Stimulated activated CD8-positive, alpha-beta memory T cell treated with anti-CD3 and anti-CD28 coated beads, Interleukin-7, amount 100 ng/mL, for 24 hours (primary cell): ENCODE measurements at places on chromosomes 3 and 15.

DNA sequence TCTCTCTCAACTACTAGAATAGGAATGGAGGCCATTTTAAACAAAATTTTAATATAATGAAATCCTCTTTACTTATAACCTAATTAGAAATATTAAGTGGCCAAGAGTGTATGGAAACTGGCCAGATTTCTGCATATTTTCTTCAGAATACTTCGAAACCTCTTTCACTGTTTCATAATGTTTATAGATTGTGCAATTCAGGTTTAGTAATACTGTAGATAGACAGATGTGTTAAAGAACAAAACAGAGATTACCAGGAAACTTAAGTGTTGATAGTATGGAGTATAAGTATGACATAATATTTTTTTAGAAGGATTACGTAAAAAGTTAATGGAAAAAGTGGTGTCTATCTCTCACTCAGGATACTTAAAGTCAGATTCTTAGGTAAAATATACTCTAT lies 4.7 kb downstream of the ABHD5 start:
- DNase-seq, result no peak

DNA sequence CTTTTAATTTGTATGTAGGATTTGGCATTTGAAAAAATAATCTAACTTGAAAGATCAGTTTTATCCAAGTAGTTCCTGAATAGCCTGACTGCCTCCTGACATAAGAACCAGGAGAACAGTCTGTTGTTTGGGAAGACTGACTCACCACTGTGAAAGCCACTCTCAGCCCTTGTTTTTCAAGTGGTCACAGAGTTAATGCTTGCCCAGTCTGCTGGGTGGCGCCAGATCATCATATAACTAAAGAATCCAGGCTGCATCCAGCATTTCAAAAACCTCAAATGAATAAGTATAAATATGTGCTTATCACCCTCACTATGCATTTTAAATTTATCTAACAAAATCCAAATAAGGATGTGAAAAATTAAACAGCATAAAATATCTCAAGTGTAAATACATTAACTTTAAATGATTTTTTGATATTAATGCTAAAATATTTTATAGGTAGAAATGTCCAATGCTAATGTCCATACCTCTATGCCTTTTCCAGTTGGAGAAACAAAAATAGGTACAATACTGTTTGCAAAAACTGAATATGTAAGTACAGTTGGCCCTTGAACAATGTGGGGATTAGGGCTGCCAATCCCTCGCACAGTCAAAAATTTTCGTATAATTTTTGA lies 26.9 kb upstream of the ZBBX start:
- no peak for DNase-seq

DNA sequence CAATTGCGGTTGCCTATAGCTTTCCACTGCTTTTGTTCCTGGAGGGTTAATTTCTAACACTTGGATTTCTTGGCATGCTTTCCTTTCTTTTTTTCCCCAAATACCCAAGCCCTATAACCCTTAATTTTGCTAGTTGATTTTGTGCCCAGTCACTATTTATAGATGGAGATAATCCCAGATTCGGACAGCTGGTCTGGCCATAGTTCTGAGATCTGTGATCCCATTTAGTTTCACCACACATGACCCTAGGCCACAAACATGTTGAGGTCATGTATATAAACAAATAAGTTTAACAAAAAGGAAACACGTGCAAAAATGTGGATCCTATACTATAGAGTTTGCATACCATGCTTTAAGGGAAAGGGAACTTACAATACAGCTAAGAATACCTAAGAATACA lies 111.4 kb downstream of the ZMAT3 start:
- no peak for DNase-seq

DNA sequence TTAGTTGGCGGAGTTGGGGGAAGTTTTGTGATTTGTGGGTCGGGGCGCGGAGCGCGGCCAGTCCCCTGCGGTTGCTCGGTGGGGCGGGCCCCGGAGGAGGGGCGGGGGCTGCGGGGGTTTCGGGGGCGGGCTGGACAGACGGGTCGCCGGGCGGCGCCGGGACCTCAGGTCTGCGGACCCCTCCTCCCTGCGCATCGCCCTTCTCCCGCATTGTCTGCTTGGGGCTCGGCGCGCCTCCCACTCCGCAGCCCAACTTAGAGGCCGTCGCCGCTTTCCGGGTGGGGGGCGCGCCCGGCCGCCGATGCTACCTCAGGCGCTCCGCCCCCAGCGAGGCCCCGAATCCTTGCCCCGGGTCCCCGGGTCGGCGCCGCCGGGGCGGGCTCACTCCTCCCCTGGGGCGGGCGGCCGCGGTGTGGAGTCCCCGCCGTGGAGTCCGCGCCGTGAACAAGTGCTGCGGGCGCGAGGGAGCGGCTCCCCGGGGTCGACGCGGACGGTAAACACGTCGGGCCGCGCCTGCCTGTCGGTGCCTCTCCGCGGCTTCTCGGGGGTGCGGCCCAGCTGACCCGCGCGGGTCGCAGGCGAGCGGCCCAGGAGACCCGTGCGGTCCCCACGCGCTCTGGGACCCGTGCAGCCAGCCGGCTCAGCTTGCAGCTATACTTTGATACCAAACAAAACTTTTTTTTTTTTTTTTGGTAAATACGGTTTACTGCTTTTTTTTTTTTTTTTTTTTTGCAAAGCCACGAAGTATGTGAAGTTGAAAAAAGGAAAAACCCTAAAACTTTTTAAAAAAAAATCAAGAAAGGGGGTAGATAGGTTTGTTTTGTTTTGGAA lies 624 bp downstream of the AKAP13 start:
- peak; percentile 26 for DNase-seq

DNA sequence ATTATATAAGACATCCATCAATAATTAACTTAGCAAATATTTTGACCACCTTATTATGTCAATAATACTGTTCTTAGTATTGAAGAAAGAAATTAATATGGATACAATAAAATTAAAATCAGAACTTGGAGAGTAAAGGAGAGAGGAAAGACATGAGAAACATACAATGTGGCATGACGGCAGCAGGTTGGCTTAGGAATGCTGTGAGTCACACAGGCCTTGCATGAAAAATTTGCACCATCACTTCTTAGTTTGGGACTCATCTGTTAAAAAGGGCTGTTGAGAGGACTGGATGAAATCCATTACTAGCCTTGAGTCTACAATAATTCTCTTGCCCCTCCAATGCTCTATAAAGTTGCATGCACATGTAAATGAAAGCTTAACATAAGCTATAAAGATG lies 880.8 kb downstream of the ROBO1 start:
- DNase-seq, result no peak

- no peak for DNase-seq
These were observed 91.1 kb downstream of the MINAR1 start for GRCh38 chr15:79523266-79523665.

DNA sequence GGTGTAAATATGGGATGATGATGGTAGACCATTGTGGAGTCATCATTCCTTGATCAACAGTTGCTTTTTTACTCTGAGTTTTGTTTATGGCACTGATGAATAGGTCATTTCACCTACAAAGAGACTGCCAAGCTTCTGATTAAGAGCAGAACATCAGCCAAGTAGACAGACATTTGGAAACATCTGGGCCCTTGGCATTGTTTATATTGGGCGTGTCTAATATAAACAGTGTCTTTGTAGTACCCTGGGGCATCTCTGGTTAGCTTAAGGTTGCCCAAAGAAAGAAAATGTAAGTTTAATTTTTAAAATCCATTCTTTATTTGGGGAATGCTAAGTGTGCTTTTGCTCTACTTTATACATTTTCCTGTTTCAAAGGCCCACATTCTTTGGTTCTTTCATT lies 377.0 kb downstream of the FEZF2 start:
- no peak for DNase-seq

DNA sequence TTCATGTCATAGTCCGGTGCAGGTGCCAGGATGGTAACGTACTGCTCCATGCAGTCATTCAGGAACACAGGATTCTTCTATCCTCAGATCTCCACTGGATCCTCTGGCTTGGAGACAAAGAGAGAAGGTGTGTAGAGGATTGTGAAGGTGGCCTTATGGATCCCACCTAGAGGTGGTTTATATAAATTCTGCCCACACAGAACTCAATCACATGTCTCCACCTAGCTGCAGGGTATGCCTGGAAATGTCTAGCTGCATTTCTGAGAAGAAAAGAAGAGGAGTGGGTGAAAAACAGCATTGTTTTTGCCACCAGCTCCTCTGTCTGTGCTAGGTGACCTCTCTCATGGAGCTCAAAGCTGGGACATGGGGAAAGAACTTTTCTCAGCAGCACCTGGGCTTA lies 478.7 kb downstream of the PDCD6IP start:
- no peak for DNase-seq

DNA sequence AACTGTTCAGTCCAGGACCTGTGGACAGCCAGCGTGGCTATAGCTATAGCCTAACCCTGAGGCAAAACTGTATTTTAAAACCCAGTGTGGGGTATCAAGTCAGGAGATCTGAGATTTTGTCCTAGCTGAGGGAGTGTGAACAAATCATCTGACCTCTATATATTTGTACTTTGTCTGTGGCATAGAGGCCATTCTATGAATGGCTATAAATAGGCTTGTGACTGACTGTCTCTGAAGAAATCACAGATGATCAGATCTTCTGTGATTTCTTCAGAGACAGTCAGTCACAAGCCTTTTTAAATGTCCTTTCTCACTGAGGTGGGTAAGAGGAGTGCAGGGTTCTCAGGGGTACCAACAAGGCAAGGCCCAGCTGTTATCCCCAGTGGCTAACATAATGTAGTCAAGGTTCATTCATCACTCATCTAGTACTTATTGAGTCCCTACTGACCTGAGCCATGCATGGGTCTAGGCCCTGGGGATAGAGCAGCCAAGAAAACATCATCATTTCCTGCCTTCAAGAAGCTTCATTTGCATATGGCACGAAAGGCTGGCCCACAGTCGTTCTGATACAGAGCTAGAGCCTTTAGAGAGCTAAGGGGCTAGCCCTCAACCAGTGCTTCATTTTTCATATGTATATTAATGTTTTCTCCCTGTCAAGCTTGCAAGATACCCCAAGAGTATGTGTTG lies 53.3 kb downstream of the TIPARP start:
- no peak for DNase-seq

DNA sequence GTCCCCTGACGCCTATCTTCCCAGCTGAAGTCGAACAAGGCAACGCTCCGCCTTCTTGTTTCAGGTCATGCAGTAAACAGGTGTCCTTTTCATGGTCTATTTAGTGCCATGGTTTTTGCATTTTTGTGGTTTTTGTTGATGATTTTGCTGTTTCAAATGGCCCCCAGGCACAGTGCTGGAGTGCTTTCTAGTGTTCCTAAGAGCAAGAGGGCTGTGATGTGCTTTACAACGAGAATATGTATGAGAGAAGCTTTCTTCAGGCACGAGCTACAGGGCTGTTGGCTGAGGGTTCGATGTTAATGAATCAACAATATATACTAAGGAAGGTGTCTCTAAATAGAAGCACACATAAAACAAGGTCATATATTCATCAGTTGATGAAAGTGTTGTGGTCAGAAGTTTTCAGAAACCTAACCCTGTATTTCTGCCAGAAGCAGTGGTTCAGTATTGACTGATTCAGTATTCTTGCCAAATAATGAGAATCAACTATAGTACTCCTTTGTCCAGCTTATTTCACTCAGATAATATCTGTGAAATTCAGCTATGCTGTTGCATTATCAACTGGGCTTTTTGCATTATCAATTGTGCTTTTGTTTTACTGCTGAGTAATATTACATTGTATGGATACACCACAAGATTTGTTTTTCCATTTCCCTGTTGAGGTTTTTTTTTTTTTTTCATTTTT lies 18.5 kb downstream of the LIMD1 start:
- DNase-seq, result no peak

DNA sequence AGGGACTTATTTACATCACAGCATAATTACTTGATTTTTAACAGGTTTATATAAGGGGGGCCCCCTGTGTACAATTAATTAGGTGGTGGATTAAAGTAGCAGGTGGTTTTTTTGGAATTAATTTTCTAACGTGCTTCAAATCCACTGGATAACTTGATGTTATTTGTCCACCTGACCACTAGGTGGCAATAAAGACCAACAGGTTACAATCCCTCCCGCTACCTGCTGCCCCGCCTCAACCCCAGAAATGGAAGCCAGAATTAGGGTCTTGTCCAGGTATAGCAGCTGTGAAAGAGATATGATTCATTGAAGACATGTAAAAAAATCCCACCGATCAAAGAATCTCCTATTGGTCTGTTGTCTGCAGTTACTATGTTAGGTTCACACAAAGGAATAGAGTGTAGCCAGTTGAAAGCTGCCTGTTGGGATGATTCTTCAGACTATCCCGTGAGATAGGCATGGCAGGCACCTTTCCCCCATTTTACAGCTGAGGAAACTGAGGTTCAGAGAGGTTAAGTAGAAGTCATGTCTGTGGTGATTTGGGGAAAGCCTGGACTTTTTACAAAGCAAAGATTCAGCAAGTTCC lies 44.0 kb downstream of the MFSD1 start:
- DNase-seq, result no peak

GRCh38 chr15:89874926-89875564 lies 18.7 kb downstream of the AP3S2 start:
- DNase-seq, result peak; percentile 70

GRCh38 chr15:93124126-93124525 lies 35.1 kb upstream of the RGMA start:
- no peak for DNase-seq

DNA sequence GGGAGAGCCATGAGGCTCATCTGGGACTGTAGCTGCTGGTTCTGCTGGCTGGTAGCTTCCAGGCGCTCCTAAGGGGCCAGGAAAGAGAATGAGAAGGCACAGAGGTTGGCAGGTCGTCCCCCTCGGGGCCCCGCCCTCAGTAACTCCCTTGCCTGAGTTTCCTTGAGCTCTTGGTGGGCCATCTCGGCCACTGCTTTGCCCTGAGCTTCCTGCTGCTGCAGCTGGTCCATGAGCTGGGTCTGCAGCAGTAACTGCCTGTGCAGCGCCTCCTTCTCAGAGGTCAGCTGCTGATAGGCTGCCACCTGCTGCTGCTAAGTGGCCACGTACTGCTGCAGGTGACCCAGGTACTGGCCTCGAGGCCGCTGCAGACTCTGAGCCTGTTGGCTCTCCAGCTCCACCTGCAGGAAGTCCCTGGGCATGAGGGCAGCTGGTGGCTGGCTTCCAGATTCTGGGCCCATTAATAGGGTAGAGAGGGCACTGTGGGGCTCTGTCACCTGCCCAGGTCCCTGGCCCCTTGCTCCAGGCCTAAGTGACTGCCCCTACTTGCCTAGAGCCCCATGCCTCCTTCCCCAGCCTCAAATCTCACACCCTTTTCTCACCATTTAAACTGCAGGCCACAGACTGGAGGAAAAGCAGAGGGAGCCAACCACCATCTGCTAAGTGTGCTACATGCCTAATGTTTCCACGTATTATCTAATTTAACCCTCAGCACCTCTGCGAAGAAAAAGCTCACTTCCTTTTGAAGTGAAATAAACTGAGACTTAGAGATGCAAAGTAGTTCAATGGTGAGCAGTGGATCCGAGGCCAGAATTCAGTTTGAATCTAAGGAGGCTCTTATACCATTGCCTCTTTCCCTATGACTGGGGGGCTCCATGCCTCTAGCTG lies 10.8 kb upstream of the VPS33B start:
- DNase-seq, result no peak
